ENCODE measurements at places on chromosomes 3 and 15.

DNA sequence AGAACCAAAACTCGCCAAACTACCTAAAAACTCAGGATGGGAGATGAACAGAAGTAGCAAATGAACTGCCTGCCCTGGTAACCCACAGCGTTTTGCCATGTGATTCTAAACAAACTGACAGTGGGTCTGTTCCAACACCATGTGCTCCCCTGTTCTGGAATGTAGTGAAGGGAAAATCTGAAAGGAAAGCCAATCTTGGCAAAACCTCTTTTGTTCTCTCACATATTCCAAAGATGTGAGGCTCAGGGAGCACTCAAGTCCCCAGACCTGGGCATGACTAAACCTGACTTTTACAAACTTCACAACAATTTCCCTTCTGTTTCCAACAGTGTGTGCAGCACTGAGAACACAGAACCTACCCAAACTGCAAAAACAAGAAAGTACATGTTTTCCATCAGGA, 116.1 kb downstream of the IMPG2 start:
- no peak for DNase-seq

DNA sequence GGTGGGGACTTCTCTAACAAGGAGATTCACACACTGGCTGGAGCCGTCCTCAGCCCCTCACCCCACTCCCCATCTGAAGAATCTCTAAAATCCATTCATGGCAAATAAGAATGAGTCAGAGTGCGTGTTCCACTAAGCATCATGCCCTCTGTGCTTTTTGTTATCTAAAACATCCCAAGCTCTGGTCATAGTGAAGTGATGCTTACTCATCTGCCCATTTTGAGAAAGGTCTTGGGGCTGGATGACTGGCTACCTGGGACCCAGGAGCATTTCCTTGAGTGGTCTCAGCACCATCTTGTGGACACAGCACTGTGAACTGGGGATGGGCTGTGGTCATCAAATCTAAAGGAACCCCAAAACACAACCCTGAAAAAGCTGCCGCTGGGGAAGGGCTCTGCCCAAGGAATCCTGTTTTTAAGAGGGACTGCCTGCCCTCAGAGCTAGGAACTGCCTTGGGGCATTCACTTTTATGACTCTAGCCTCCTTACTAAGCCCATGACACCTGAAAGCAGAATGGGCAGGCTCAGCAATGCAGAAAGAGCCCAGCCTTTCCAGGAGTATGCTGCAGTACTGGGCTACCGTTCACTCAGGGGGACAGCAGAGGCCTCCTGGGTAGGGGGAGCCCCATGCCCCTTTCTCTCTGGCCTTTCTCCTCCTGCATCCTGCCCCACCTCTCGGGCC, 53.5 kb downstream of the ZBTB38 start:
- DNase-seq, result no peak

DNA sequence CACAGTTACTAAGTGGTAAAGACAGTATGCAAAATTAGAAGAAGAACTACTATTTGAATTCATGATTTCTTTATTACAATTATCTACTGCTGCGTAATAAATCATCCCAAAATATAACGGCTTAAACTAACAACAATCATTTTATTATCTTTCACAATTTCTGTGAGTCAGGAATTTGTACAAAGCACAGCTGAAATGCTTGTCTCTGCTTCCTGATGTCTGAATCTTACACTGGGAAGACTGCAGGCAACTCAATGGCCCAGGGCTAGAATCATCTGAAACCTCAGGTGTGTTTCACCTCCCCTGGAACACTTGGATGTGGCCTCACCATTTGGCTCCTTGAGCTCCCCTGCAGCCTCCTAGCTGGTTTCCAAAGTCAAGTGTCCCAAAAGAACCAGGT, 145.1 kb downstream of the MAGI1 start:
- no peak for DNase-seq

- DNase-seq, result no peak
Observed at GRCh38 chr3:14810801-14811661, 7.7 kb upstream of the FGD5 start.

DNA sequence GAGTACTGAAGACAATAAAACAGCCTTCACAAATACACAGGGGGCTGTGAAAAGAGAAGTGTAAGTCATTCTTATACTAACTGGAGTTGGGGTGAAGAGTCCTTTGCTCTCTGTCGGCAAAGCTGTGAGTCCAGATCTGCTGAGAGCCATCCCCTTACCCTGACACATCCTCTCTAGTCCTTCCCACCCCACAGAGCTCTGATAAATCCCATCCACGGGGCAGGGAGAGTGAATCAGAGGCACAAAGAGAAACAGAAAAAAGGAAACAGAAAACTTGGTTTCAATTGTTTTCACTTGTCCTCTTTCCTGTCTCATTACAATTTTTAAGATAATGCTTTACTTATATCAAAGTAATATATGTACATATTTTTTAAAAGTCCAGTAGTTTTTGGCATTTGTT, 18.2 kb upstream of the ZNF639 start:
- DNase-seq, result no peak

DNA sequence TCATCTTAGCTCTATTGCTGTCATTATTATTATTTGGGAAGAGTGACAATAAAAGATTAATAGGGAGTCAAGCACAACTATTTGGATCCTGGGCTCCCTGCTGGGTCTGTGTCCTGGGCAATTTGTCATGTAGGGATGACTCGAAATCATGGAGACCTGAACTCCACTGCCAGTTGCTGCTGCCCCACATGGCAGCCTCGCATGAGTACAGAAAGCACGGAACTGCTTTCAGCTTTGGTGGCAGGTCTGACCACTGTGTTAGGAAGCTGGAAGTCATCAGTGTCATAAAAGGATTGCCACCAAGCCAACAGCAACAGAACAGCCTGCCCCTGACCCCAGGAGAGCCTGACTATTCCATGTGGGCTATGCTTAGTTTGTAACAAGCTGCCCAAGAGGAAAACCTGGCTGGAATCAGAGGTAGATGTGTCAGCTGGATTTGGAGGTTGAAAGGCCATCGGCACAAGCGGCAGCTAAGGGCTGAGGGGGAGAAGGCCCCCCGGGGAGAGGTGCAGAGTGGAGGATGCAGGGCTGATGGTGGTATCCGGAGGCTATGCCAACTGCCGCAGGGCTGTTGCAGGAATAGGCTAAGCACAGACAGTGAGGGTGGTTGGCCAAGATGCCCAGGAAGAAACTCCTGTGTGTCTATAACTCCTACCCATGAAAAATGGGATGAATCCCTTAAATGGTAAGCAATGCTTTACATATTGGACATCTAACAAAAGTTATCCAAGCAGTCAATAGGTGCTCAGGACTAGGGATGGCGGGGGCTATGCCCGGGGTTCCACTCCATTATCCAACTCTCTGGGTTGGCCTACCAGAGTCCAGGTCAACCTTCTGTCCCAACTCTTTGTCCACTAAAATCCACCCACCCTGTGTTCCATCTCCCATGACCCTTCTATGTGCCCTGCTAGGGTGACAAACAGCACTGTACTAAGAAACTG, 291.6 kb downstream of the ADAMTS17 start:
- DNase-seq, result no peak

DNA sequence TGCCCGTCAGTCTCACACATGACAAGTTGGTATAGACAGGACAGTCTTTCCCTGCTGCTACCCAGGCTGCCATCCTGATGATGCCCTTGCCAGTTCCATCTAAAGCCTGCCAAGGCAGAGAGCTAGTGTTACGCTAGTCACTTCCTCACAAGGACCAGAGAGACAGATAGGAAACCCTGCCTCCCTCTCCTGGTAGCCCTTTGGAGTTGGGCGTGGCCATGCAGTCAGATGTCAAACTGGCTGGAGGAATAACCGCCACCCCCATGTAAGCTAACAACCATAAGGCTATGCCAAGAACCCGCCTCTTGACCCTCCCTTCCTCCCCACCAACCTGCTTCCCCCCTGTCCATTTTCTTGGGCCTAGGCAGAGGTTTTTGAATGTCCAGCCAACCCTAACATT, 2.8 kb downstream of the TMEM115 start:
- no peak for DNase-seq

GRCh38 chr3:66362541-66362941, 138.3 kb downstream of the LRIG1 start:
- DNase-seq, result no peak

GRCh38 chr3:33067484-33067883, 29.5 kb downstream of the GLB1 start:
- DNase-seq, result no peak

GRCh38 chr3:119305286-119305685, 11.1 kb downstream of the ARHGAP31 start:
- DNase-seq, result no peak

DNA sequence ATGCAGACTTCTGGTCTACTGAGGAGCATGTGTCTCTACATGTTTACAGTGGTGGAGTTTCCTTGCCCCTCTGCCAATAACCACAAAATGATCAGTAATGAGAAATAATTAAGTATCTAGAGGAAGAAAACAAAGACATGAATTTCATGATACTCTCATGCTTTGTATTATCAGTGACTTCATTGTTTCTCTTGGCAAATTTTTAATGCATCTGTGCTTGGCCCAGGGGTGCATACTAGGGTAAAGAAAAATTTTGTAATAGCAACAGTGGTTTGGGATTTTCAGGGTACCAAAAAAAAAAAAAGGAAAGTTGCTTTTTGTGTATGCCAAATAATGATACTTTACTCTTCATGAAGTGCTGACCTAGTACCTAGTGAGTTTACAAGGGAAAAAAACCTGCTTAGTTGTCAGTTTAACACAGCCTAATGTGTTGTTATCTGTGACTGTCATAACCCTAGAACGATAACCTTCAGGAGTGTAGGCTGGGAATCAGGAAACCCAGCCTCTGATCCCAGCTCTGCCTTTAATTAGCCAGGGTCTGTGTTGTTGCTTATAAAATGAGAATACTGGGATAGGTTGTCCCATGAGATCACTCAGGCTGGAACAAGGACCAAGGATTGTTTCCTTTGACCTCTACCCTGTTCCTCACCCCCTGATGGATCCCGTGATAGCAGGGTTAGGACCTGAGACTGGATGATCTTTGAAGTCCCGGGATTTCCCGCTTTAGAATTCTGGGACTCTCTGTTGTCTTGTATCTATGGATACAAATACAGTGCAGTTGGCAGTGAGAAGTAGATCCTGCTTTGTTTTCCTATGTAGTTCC, 117.5 kb downstream of the CMSS1 start:
- DNase-seq, result no peak

DNA sequence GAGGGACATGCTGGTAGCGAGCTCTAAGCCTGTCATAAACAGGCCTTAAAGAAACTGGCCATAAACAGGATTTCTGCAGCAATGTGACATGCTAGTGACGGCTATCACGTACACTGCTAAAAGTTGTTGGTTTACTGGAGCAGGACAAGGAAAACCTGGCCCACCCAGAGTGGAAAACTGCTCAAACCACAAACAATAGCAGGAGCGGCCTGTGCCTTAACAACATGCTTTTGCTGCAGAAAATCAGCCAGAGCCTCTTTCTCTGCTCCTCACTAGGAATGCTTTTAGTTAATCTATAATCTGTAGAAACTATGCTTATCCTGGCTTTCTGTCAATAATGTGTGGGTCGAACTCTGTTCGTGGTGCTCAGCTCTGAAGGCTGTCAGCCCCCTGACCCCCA, 202.9 kb upstream of the UBE3A start:
- no peak for DNase-seq

DNA sequence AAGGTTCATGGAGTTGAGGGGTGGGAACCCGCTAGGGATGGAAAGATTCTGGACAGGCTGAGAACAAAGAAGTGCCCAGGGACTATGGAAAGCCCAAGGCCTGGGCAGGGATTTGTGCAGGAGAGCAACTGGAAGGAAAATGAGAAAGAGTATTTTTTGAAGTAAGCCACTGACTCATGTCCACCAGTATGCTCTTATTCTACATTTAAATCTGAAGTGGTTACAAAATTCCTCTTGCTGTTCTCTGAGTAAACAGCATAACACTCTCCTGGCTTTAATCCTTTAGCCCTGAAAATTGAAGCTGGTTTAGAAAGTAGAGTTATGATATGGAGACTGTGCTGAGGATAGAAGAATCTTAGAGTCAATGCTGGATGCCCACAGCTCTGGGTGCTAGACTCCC, 165.2 kb downstream of the ISL2 start:
- DNase-seq, result no peak

DNA sequence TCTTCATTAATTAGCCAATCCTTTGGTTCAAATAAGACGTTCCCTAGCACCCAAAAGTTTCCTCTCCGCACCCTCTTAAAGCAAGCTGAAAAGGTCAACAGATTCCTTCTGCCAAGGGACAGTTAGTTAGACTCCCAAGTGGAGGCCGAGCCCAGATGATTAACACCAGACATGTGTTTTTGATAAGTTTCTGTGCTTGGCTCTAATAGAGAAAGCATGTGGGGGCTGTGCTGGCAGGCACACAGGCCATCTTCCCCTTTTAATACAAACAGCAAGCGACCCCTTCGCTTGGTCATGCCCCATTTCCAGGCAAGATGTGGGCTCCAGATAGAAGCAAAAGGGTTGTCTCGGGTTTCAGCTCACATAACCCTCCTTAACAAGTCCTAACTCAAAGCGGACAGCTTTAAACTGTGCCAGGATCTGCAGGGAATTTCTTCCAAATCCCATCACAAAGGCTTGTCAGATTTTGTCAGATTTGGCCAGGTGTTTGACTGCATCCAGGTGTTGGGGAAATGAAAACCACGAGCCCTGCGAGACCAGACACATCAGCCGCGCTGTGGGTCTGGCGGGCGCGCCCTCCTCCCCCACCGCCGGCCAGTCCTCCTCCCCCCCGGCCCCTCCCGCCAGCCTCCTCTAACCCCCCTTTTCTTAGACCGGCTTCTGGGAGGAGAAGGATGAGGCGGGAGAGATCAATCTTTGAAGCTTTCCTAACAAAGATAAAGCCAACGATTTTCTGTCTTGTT, 3.3 kb downstream of the HES1 start:
- no peak for DNase-seq

DNA sequence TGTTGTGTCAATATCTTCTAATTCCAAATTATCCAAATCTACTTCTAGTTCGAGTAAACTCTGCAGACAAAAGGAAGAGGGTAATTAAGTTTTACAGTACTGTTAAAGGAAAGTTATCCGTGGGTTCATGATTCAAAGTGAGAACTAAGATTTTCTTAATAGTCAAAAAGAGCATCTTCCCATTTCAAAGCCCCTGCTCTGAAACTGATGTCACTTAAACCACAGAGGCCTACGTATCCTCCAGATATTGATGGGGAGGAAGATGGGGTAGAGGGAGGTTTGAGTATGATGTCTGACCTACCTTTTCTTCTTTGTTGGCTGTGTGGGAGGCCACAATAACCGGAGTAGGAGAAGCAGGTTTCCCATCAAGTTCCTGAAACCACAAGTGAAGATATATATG, 14.1 kb downstream of the MRPS22 start:
- no peak for DNase-seq

DNA sequence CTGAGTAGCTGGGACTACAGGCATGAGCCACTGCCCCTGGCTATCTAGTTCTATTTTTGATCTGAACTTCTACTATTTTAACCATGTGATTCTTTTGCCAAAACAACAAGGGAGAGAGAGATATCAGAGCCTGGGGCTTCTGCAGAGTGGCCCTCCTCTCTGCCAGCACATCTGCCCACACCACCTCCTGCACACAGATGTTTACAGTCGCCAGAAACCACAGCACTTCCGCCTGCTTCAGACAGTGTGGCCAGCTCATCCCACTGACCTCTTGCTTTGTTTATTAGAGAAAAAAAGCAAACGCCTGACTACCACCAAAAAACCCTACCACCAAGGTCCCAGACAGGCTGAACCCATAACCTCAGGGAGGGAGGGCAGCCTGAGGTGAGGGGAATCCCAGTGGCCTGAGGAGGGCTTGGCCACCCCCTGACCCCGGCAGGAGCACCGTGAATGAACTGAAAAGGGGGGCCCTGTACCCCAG, 85.9 kb upstream of the ABHD2 start:
- DNase-seq, result no peak

- no peak for DNase-seq
Observed at GRCh38 chr3:124409650-124410275, 320.5 kb upstream of the UMPS start.

Measured in activated naive CD4-positive, alpha-beta T cell (primary cell).